ENCODE measurements at places on chromosomes 13 and 19.

GRCh38 chr13:45339867-45340266, 1.1 kb downstream of the TPT1 start:
- DNase-seq = no peak

DNA sequence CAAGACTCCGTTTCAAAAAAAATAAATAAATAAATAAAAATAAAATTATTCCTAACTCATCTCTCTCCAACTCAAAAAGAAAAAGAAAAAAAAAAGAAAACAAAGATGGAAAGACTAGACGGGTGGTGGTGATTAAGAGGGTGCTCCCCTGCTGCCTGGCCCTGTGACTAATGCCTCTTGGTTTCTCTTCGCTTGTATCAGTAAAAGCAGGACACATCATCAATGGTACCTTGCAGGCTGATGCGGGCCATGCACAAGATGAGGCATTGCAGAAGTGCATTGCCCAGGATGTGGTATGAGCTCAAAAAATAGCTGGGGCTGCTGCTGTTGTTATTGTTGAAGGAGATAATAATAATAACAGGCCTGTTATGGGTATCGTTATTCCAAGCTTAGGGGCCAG, 14.6 kb downstream of the ACER1 start:
- DNase-seq = no peak

DNA sequence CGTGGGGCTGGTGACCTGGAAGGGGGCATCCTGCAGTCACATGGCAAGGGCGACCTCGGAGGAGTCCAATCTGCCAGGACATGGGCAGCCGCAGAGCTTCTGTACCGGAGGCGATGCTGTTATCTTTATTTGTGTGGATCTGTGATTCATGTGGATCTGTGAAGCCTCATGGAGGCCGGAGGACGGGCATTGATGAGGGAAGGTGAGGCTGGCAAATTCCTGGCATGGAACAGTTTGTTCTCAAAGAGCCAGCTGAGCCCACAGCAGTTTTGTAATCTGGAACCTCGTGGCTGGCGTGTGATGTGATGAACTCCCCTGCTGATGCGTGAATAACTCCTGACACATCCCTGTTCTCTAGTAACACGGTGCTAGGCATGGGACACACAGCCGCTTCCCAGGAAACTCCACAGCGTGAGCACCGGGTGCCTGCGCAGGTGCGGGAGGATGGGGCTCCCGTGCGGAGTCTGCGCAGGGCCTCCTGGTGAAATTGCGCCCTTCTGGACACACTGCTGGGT, 40.4 kb downstream of the ATP11A start:
- DNase-seq = no peak

DNA sequence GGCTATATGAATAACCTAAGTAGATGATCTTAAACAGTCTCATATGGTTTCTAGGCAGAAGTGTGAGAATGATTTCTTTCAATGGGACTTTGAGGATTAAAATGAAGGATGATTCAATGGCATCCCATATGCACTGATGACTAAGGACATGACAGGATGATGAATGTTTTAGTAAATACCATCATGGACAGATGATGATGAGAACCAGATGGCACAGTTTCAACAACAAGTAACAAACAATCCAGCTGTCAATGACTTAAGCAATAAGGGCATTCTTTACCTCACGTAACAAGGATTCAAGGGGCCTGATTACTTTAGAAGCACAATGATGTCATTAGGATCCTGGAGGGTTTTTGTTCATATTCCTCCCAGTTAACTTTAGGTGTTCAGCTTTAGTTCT, 2678.4 kb downstream of the PCDH9 start:
- no peak for DNase-seq
